ENCODE measurements at places on chromosomes 2 and 18. TPM values are rescaled to one million over a fixed set of nuclear protein-coding genes. Genes with fewer than 3 reads are reported as not detected.

REEP1 gene
- 0.20 TPM for total RNA-seq

DNA sequence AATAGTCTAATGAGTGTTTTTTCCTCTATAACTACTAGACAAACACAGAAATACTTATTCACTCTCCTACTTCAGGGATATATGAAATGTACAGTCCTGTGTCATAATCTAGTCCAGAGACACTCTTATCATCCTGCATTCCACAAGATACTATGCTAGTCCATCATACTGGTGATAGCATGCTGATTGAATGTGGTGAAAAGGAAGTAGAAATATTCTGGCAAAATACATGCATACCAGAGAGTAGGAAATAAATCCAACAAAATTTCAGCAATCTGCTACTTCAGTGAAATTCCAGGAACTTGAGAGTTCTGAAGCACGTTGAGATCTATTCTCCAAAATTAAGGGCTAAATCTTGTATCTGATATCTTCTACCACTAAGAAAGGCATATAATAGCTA lies 353.9 kb downstream of the PID1 start:
- H3K27ac ChIP-seq = no peak overlapping the region
- no peaks in the 10 kb centered on the region for H3K4me1 ChIP-seq
- no peaks in the 10 kb centered on the region for H3K27me3 ChIP-seq
- no peaks in the 10 kb centered on the region for H3K36me3 ChIP-seq
- H3K4me3 ChIP-seq = no peak overlapping the region

GRCh38 chr2:3151153-3151918 lies 226.3 kb downstream of the EIPR1 start:
- no peaks in the 10 kb centered on the region for H3K27me3 ChIP-seq
- peaks cover 39% of the 10 kb centered on the region for H3K36me3 ChIP-seq
- DNase-seq = no peak
- H3K27ac ChIP-seq = no peak overlapping the region
- H3K4me1 ChIP-seq = no peaks in the 10 kb centered on the region
- H3K4me3 ChIP-seq = no peak overlapping the region

INHA gene
- not detected for total RNA-seq

DNA sequence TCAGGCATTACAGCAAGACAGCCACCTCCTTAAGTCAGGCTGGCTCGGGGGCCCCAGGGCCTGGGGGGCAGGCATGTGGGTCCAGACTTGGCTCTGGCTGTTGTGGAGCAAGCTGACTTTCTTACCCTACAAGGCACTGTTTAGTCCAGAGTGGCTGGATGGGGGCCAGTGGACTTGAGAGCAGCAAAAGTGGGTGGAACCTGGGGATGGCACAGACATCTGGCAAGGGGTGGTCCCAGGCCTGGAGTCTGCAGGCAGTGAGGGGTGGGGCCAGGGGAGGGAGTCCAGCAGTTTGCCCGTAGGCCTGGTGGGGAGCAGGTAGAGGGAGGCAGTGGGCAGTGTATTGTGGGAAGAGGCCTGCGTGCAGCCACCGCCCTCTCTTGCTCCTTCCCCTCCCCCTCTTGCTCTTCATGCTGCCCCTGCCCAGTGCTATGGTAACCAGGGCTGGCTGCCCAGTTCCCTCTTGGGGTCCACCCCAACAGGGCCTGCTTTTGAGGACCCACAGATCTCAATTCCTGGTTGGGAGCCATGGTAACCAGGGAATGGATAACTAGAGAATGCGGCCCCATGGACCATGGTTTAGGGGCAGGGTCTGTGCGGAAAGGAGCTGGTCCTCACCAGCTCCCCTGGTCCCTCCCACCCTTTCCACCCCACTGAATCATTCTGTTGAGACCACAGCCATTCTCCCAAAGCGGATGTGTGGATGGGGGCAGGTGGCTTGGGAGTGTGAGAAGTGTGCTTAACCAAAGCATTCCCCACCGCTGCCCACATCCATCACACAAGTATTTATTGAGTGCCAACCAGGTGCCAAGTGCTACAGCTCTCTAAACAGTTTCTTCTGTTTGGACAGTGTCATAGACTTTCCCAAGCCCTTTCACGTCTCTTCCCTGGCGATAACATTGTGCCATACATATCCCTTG lies 19.3 kb downstream of the SPEG start:
- no peak overlapping the region for H3K27ac ChIP-seq
- peaks cover 32% of the 10 kb centered on the region for H3K4me1 ChIP-seq
- DNase-seq = no peak
- H3K4me3 ChIP-seq = no peak overlapping the region

DNA sequence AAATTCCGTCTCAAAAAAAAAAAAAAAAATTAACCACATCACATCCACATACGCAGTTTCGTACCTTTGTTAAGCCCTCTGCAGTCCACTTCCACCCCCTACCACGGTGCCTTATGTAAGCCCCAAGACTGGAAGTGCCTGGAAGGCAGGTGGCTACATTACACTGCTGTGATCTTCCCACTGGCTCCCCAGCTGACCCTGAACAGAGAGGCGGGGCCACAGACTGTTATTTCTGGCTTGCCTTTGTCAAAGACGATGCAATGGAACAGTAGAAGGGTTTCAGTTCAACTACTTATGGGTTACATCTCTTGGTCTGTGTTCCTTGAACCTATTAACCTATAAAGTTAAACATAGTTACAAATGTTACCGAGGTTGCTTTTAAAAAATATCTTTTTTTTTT lies 15.7 kb upstream of the COX7A2L start:
- no peak for DNase-seq
- H3K36me3 ChIP-seq = no peaks in the 10 kb centered on the region
- H3K4me1 ChIP-seq = no peaks in the 10 kb centered on the region
- no peak overlapping the region for H3K4me3 ChIP-seq
- peaks cover 8% of the 10 kb centered on the region for H3K27me3 ChIP-seq

TMEM198 gene
- 4.2 TPM for total RNA-seq

GRCh38 chr2:15652801-15653200 lies 61.1 kb downstream of the DDX1 start:
- DNase-seq = no peak
- H3K27me3 ChIP-seq = no peaks in the 10 kb centered on the region
- H3K27ac ChIP-seq = no peak overlapping the region
- H3K4me1 ChIP-seq = no peaks in the 10 kb centered on the region
- no peak overlapping the region for H3K4me3 ChIP-seq
- H3K36me3 ChIP-seq = no peaks in the 10 kb centered on the region

DNA sequence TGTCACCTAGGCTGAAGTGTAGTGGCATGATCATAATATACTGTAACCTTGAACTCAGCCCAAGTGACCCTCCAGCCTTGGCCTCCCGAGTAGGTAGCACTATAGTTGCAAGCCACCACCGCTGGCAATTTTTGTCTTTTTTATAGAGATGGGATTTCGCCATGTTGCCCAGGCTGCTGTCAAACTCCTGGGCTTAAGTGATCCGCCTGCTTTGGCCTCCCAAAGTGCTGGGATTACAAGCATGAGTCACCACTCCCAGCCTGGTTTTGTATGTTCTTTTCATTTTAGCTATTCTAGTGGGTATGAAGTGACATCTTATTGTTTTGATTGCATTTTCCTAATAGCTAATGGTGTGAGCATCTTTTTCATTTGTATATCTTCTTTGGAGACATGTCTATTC lies 11.3 kb upstream of the EXOC6B start:
- H3K36me3 ChIP-seq = no peaks in the 10 kb centered on the region
- H3K27me3 ChIP-seq = peaks cover 5% of the 10 kb centered on the region
- H3K4me1 ChIP-seq = peaks cover 5% of the 10 kb centered on the region
- H3K27ac ChIP-seq = no peak overlapping the region

- no peaks in the 10 kb centered on the region for H3K4me1 ChIP-seq
- H3K27ac ChIP-seq = no peak overlapping the region
- peaks cover 1% of the 10 kb centered on the region for H3K36me3 ChIP-seq
- H3K4me3 ChIP-seq = no peak overlapping the region
- H3K27me3 ChIP-seq = peaks cover 3% of the 10 kb centered on the region
- DNase-seq = no peak
Measured at GRCh38 chr2:215604606-215605005, 168.7 kb upstream of the FN1 start.

- DNase-seq = no peak
- H3K4me3 ChIP-seq = no peak overlapping the region
- no peak overlapping the region for H3K27ac ChIP-seq
- no peaks in the 10 kb centered on the region for H3K36me3 ChIP-seq
Measured at GRCh38 chr2:238106698-238107524, 6.8 kb downstream of the ESPNL start.

RMDN2 gene
- 2.8 TPM for total RNA-seq

DNA sequence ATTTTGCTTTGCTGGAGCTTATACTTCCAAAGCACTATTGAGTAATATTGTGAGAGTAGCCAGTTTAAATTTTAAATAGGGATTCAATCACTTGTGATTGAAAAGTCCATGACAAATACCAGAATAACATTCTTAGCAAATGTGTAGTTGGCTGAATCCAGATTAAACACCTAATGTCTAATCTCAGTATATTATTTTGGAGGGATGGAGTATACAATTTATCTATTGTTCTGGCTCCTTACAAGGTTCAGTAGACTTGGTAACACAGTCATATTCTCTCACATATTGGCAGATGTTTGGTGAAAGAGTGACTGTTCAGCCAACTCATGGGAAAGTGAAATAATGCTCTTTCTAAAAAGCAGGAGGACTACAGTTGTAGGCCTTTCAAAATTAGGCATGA lies 2.2 kb downstream of the UGT1A9 start:
- H3K4me3 ChIP-seq = no peak overlapping the region
- no peaks in the 10 kb centered on the region for H3K36me3 ChIP-seq
- H3K4me1 ChIP-seq = no peaks in the 10 kb centered on the region
- H3K27me3 ChIP-seq = peaks cover 14% of the 10 kb centered on the region

- DNase-seq = no peak
- no peak overlapping the region for H3K27ac ChIP-seq
- no peaks in the 10 kb centered on the region for H3K4me1 ChIP-seq
- no peaks in the 10 kb centered on the region for H3K27me3 ChIP-seq
- peaks cover 2% of the 10 kb centered on the region for H3K36me3 ChIP-seq
- no peak overlapping the region for H3K4me3 ChIP-seq
Measured at GRCh38 chr18:71442731-71443141, 1101.4 kb downstream of the CBLN2 start.

DNA sequence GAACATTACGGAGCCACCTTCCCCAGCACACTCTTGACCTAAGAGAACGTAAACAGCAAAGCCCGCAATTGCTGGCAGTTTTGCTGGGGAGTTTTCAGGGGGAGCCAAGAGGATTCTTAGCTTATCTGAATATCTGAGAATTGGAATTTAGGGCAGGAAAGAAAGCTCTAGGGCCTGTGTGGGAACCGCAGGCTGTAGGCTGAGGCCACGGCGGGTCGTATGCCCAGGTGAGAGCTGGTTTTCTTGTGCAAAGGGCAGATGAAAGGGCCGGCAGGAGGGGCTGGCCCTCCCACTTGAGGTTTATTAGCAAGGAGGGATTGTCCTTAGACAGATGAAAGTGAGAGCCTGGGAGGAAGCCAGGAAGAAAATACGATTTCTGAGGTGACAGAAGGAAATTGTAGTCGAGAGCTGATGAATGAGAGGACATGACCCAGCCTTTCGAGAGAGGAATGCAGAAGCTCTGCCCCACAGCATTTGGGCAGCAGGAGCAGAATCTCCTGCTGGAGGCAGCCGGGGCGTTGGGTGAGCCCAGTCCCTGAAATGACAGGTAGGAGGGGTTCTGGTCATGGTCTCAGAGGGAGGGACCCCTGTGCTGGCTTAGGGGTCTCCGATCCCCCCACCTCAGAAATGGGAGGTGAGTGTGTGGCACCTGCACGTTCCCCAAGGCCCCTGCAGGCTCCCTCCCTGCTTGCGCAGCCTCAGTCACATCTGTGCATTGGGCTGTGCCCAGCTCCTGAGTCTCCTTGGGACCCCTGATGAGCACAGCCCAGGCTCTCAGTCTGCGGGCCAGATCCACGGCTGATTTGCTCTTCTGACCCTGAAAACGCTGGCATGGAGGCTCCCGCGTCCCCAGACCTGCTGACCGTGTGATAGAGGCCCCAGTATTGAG lies 61.1 kb downstream of the CABLES1 start:
- no peak for DNase-seq
- no peak overlapping the region for H3K27ac ChIP-seq
- no peaks in the 10 kb centered on the region for H3K36me3 ChIP-seq
- H3K27me3 ChIP-seq = no peaks in the 10 kb centered on the region
- H3K4me3 ChIP-seq = no peak overlapping the region
- H3K4me1 ChIP-seq = peaks cover 5% of the 10 kb centered on the region

- H3K4me3 ChIP-seq = no peak overlapping the region
- H3K36me3 ChIP-seq = no peaks in the 10 kb centered on the region
- H3K27me3 ChIP-seq = peaks cover 7% of the 10 kb centered on the region
- DNase-seq = no peak
Measured at GRCh38 chr18:60050821-60051220, 151.0 kb downstream of the PMAIP1 start.
